ENCODE measurements at places on chromosomes 2 and 18. TPM values are rescaled to one million over a fixed set of nuclear protein-coding genes. Genes with fewer than 3 reads are reported as not detected.
A peak's percentile ranks its signal among the peaks of the same experiment; 100 is the strongest.

- H3K27me3 ChIP-seq, result no peaks in the 10 kb centered on the region
- no peak overlapping the region for H3K27ac ChIP-seq
- no peak overlapping the region for H3K4me3 ChIP-seq
- DNase-seq, result no peak
Observed at GRCh38 chr2:102460467-102460866, 12.6 kb upstream of the SLC9A4 start.

DNA sequence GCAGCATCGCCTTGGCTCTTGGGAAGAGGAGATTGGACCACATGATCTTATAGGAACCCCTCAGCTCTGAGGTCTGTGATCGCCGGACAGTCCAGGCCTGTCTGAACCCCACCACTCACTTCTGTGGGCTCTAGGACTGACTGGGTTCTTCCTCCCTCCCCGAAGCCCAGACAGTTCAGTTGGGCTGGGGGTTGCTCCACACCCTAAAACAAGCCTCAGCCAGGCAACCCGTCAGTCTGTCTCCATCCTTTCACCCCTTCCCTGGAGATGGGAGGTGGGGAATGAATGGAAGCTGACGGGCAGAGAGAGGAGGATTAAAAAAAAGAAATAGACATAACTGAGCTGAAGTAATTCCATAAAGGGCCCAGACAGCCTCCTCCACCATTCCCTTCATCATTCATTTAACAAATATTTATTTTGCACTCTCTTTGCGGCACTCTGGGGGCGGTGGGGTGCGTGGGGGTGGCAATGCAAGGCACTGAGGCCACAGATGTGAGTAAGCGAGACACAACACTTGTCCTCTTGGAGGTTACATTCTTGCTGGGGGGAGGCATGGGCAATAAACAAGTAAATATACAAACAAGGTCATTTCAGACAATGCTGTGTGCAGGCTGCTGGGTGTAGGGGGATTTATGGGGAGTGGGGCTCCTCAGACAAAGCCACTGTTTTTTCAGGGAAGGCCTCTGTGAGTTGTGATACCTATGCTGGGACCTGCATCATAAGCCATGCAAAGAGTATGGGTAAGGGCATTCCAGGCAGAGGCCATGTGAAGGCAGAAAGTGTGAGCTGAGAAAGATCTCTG, 12.9 kb downstream of the WNT10A start:
- H3K27ac ChIP-seq, result no peak overlapping the region
- peaks cover 17% of the 10 kb centered on the region for H3K27me3 ChIP-seq
- no peaks in the 10 kb centered on the region for H3K36me3 ChIP-seq
- H3K4me1 ChIP-seq, result no peaks in the 10 kb centered on the region

- no peak overlapping the region for H3K27ac ChIP-seq
- DNase-seq, result no peak
- no peaks in the 10 kb centered on the region for H3K36me3 ChIP-seq
- no peaks in the 10 kb centered on the region for H3K27me3 ChIP-seq
Observed at GRCh38 chr2:15812187-15812780, 128.1 kb upstream of the MYCN start.

- DNase-seq, result no peak
- H3K4me1 ChIP-seq, result no peaks in the 10 kb centered on the region
- H3K27me3 ChIP-seq, result no peaks in the 10 kb centered on the region
- H3K36me3 ChIP-seq, result no peaks in the 10 kb centered on the region
- H3K27ac ChIP-seq, result no peak overlapping the region
Observed at GRCh38 chr2:112782234-112782799, 2.0 kb downstream of the IL1A start.

GRCh38 chr2:66560683-66561082, 125.8 kb downstream of the MEIS1 start:
- H3K27ac ChIP-seq, result no peak overlapping the region
- no peak for DNase-seq
- no peaks in the 10 kb centered on the region for H3K4me1 ChIP-seq
- H3K27me3 ChIP-seq, result no peaks in the 10 kb centered on the region
- H3K36me3 ChIP-seq, result no peaks in the 10 kb centered on the region
- H3K4me3 ChIP-seq, result no peak overlapping the region

- no peak for DNase-seq
- H3K27me3 ChIP-seq, result no peaks in the 10 kb centered on the region
- H3K4me3 ChIP-seq, result no peak overlapping the region
- no peaks in the 10 kb centered on the region for H3K36me3 ChIP-seq
Observed at GRCh38 chr18:50457639-50458038, 82.8 kb downstream of the SKA1 start.

DNA sequence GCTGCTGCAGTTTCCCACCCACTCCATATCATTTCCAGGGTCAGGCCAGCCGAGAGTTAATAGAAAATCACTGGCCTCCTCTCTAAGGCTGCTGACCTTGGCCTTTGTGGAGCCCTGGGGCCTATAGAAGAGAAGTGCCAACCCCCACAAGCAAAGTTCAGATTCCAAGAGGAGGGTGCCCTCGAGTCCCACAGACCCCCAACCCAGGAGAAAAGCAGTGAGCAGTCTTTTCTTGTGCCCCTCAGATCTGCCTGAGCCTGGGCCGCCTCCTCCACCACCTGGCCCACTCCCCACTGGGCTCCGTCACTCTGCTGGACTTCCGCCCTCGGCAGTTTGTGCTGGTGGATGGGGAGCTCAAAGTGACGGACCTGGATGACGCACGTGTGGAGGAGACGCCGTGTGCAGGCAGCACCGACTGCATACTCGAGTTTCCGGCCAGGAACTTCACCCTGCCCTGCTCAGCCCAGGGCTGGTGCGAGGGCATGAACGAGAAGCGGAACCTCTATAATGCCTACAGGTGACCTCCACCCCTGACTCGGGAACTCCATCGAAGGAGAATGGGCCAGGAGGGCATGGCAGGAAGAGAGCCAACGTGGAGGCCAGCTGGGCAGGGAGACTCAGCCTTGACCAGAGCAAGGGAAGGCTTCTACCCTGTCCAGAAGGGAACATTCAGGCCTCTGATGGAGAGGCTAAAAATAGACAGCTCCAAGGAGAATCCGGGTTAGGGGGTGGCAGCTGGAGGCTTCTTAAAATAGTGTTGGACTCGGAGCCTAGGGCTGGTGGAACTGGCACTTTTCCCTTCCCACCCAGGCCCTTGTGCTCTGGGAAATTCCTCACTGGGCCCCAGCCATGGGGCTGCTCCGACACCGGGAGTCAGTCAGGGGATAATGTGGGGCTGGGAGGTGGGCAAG, 6.2 kb downstream of the PKDCC start:
- H3K27me3 ChIP-seq, result no peaks in the 10 kb centered on the region
- DNase-seq, result no peak
- H3K36me3 ChIP-seq, result no peaks in the 10 kb centered on the region

GRCh38 chr2:74983631-74984392, 25.4 kb downstream of the POLE4 start:
- H3K4me1 ChIP-seq, result no peaks in the 10 kb centered on the region
- H3K27me3 ChIP-seq, result no peaks in the 10 kb centered on the region
- DNase-seq, result no peak
- no peaks in the 10 kb centered on the region for H3K36me3 ChIP-seq
- H3K27ac ChIP-seq, result no peak overlapping the region
- H3K4me3 ChIP-seq, result no peak overlapping the region

DNA sequence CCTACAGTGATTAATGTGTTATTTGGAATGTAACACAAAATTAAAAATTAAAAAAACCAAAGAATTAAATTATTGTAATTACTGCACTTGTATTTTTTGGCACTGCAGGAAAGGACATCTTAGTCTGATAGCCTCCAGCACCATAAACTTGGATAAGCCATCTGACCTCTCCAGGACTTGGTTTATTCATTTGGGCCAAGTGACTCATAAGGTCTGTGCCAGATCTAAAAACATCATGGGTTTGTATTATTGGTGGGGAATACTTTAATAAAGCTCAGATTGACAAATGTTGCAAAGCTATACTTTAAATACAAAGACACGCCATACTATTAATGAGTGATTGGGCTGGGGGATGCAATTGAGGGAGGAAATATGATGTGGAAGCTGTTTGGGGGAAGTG, 225.2 kb downstream of the ZNF521 start:
- no peaks in the 10 kb centered on the region for H3K36me3 ChIP-seq
- H3K27ac ChIP-seq, result no peak overlapping the region
- no peaks in the 10 kb centered on the region for H3K27me3 ChIP-seq
- DNase-seq, result no peak
- no peak overlapping the region for H3K4me3 ChIP-seq

- H3K4me3 ChIP-seq, result no peak overlapping the region
- no peak for DNase-seq
- H3K27me3 ChIP-seq, result no peaks in the 10 kb centered on the region
- no peak overlapping the region for H3K27ac ChIP-seq
- H3K4me1 ChIP-seq, result peaks cover 3% of the 10 kb centered on the region
Observed at GRCh38 chr2:113202305-113203216, 28.8 kb downstream of the PSD4 start.

DNA sequence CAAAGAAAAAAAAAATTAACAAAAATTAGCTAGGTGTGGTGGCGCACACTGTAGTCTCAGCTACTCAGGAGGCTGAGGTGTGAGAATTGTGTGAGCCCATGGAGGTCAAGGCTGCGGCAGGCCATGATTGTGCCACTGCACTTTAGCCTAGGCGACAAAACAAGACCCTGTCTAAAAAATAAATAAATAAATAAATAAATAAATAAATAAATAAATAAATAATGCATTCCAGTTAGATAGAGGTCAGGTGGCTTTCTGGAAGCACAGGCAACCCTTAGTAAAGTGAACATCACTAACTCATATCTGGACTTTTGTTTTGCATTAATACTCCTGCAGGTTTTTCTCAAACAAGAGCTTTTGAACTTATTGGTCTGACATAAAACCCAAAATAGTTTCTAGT, 206.8 kb downstream of the L3MBTL4 start:
- H3K27me3 ChIP-seq, result no peaks in the 10 kb centered on the region
- DNase-seq, result no peak
- no peaks in the 10 kb centered on the region for H3K4me1 ChIP-seq
- H3K36me3 ChIP-seq, result no peaks in the 10 kb centered on the region
- H3K27ac ChIP-seq, result no peak overlapping the region

GRCh38 chr18:59918320-59918755, 18.5 kb downstream of the PMAIP1 start:
- no peak for DNase-seq
- no peaks in the 10 kb centered on the region for H3K4me1 ChIP-seq
- H3K27me3 ChIP-seq, result no peaks in the 10 kb centered on the region
- no peaks in the 10 kb centered on the region for H3K36me3 ChIP-seq
- H3K4me3 ChIP-seq, result no peak overlapping the region
- H3K27ac ChIP-seq, result no peak overlapping the region

GRCh38 chr2:206962966-206963365, 23.6 kb downstream of the CPO start:
- H3K4me3 ChIP-seq, result no peak overlapping the region
- H3K27ac ChIP-seq, result peak overlapping the region; percentile 21
- H3K36me3 ChIP-seq, result no peaks in the 10 kb centered on the region
- H3K4me1 ChIP-seq, result no peaks in the 10 kb centered on the region
- peak; percentile 49 for DNase-seq
- H3K27me3 ChIP-seq, result no peaks in the 10 kb centered on the region

DNA sequence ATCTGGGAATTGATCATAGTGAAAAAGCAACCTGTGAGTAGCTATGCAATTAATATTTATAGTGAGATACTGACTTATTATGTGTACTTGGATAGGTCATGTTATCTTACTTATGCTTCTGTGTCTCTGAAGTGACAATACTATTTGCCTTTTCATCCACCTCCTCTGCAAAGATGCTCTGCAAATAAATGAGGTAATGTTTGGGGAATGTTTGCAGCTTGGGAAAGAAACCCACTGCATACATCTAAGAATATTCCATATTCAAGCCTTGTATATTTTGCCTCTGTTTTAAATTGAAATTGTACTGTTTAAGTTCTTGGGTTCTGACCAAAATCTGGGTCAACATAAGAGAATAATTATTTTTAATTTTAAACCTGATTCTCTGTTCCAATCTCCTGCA, 217.4 kb upstream of the DTNA start:
- H3K27me3 ChIP-seq, result no peaks in the 10 kb centered on the region
- no peak overlapping the region for H3K4me3 ChIP-seq
- DNase-seq, result no peak
- H3K27ac ChIP-seq, result no peak overlapping the region
- no peaks in the 10 kb centered on the region for H3K4me1 ChIP-seq
- no peaks in the 10 kb centered on the region for H3K36me3 ChIP-seq

DNA sequence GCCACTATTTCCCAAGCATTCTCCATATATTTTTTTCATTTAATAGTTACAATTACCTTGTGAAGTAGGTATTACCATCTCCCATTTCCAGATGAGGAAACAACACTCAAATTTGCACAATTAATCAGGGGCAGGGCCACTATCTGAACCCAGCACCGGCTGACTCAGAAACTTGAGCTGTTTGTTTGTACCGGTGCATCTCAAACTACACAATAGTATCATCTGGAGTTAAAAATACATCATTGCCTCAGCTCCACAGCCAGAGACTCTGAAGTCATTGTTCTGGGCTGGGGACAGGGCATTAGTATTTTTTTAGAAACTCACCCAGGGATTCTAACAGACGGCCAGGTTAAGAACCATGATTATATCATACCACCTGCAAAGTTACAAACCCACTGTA, 55.9 kb downstream of the CDCA7 start:
- H3K36me3 ChIP-seq, result no peaks in the 10 kb centered on the region
- DNase-seq, result no peak
- H3K27ac ChIP-seq, result no peak overlapping the region
- H3K27me3 ChIP-seq, result no peaks in the 10 kb centered on the region
- no peaks in the 10 kb centered on the region for H3K4me1 ChIP-seq

- H3K4me3 ChIP-seq, result no peak overlapping the region
- no peak for DNase-seq
- no peaks in the 10 kb centered on the region for H3K4me1 ChIP-seq
- H3K27ac ChIP-seq, result no peak overlapping the region
Observed at GRCh38 chr2:118980573-118980972, 38.6 kb downstream of the MARCO start.

DNA sequence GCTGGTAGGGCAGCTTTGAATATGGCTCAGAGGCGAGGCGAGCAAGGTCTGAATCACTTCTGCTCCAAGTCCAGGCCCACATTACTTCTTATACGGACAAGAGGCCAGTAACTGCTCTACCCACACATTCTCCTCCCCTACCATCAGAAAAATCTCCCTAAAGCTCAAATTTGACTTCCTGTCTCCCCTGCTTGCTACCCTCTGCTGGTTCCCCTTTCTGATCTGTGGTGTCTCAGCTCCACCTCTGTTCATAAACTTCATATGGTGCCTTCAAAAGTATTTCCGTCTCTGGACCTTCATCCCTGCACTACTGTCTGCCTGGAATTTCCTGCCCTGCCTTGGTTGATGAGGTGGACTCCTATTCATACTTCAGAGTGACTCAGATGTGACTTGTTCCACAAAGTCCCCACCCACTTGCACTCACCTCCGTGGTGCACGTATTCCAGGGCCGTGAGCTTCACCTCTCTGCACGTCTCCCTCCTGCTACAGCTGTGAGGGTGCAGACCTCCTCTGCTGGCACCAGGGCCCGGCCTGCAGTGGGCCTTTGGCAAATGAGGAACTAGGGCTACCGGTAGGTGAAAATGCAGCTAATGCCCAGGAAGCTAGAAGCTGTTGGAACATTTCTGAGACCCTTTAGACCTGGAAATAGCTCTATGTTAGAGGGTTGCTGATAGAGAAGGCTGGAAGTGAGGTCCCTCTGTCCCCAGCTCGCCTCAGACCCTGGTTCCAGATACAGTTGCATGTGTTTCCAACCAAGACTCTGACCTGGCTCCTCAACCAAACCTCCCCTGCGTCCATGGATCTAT, 24.6 kb upstream of the KCMF1 start:
- H3K4me1 ChIP-seq, result no peaks in the 10 kb centered on the region
- no peak for DNase-seq
- H3K27me3 ChIP-seq, result no peaks in the 10 kb centered on the region
- no peak overlapping the region for H3K4me3 ChIP-seq
- H3K27ac ChIP-seq, result no peak overlapping the region

Gene RBFA
- 31.6 TPM for total RNA-seq

Gene CCDC150
- total RNA-seq, result 7.6 TPM

Gene GALR1
- 0.34 TPM for total RNA-seq

All from prostate gland (tissue), 2 donors.